Osteocyte (in vitro differentiated cells): ENCODE measurements at places on chromosomes 11 and 22. TPM values are rescaled to one million over a fixed set of nuclear protein-coding genes. Genes with fewer than 3 reads are reported as not detected.

The GRK3 gene
- total RNA-seq: 1.1 and 1.6 TPM in 2 replicates

The KCNK4 gene
- total RNA-seq: 0.39 and 0.43 TPM in 2 replicates

DNA sequence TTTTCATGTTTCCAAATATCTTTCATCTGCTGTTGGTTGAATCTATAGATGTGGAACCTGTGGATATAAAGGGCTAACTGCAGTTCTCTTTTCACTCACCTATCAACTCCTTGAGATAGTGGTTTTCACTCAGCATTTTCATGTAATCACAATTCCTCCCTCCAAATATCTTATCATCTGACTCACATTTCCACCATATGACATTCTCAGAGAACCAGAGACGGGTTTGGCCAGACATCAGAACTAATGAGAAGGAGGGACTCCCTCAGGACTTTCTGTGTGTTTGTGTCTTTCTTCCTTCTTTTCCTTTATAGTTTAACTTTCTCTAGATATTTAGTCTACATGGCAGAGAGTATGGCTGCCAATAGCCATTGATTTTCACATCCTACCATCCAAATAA lies 134.8 kb upstream of the DDI1 start:
- H3K4me1 ChIP-seq: peaks cover 5% of the 10 kb centered on the region
- no peak for DNase-seq
- no peaks in the 10 kb centered on the region for H3K27me3 ChIP-seq
- H3K36me3 ChIP-seq: no peaks in the 10 kb centered on the region
- no peak overlapping the region for H3K27ac ChIP-seq
- no peak overlapping the region for H3K4me3 ChIP-seq

GRCh38 chr11:79241205-79241851 lies 199.5 kb downstream of the TENM4 start:
- H3K27me3 ChIP-seq: no peaks in the 10 kb centered on the region
- no peak for DNase-seq
- peaks cover 3% of the 10 kb centered on the region for H3K36me3 ChIP-seq

- no peaks in the 10 kb centered on the region for H3K27me3 ChIP-seq
- DNase-seq: peak; percentile 75
- H3K4me1 ChIP-seq: peaks cover 14% of the 10 kb centered on the region
- H3K4me3 ChIP-seq: no peak overlapping the region
- H3K36me3 ChIP-seq: peaks cover 56% of the 10 kb centered on the region
These were observed 43.6 kb downstream of the ARFGAP3 start for GRCh38 chr22:42813501-42813900.

GRCh38 chr11:8252388-8252787 lies 11.3 kb downstream of the LMO1 start:
- no peaks in the 10 kb centered on the region for H3K36me3 ChIP-seq
- H3K27ac ChIP-seq: no peak overlapping the region
- peaks cover 23% of the 10 kb centered on the region for H3K27me3 ChIP-seq
- no peaks in the 10 kb centered on the region for H3K4me1 ChIP-seq

The SPI1 gene
- not detected in 2 replicates for total RNA-seq

The KDELR3 gene
- total RNA-seq: 39.3 and 49.3 TPM in 2 replicates

- no peaks in the 10 kb centered on the region for H3K27me3 ChIP-seq
- H3K4me1 ChIP-seq: peaks cover 35% of the 10 kb centered on the region
- H3K36me3 ChIP-seq: no peaks in the 10 kb centered on the region
- H3K4me3 ChIP-seq: no peak overlapping the region
- peak overlapping the region; percentile 11 for H3K27ac ChIP-seq
These were observed 735.9 kb downstream of the NTM start for GRCh38 chr11:132106096-132106982.

DNA sequence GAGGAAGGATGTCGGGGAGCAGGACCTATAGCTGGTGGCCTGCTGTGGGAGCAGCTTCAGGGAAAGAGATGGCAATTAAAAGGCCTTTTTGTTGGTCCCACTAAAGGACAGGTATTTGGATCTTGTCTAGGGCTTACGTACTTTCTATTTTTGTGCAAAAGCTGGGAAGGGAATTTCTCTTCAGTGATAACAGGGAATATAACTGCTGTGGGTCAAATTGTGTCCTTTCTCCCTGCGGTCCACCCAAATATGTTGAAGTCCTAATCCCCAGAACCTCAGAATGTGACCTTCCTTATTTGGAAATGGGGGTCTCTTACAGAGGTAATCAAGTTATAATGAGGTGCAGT lies 14.0 kb downstream of the HSPA8 start:
- no peaks in the 10 kb centered on the region for H3K36me3 ChIP-seq
- no peak for DNase-seq
- no peaks in the 10 kb centered on the region for H3K27me3 ChIP-seq
- H3K4me1 ChIP-seq: no peaks in the 10 kb centered on the region
- no peak overlapping the region for H3K4me3 ChIP-seq
- H3K27ac ChIP-seq: no peak overlapping the region

- peak overlapping the region; percentile 60 for H3K27ac ChIP-seq
- no peak for DNase-seq
- peaks cover 17% of the 10 kb centered on the region for H3K4me1 ChIP-seq
- peak overlapping the region; percentile 97 for H3K4me3 ChIP-seq
- H3K36me3 ChIP-seq: no peaks in the 10 kb centered on the region
These were observed 868 bp upstream of the SYCE3 start for GRCh38 chr22:50563413-50564160.

The RASSF10 gene
- not detected in 2 replicates for total RNA-seq

GRCh38 chr11:75265851-75266531 lies 25.4 kb downstream of the TPBGL start:
- H3K27me3 ChIP-seq: no peaks in the 10 kb centered on the region
- no peaks in the 10 kb centered on the region for H3K36me3 ChIP-seq
- H3K4me1 ChIP-seq: no peaks in the 10 kb centered on the region
- DNase-seq: no peak
- H3K4me3 ChIP-seq: no peak overlapping the region

GRCh38 chr11:102589047-102589459 lies 36.1 kb downstream of the MMP20 start:
- no peaks in the 10 kb centered on the region for H3K4me1 ChIP-seq
- no peak for DNase-seq
- no peak overlapping the region for H3K27ac ChIP-seq
- H3K36me3 ChIP-seq: no peaks in the 10 kb centered on the region
- no peaks in the 10 kb centered on the region for H3K27me3 ChIP-seq

GRCh38 chr11:38553148-38553547 lies 1955.1 kb upstream of the RAG2 start:
- peaks cover 2% of the 10 kb centered on the region for H3K36me3 ChIP-seq
- H3K27ac ChIP-seq: peak overlapping the region; percentile 60
- no peak overlapping the region for H3K4me3 ChIP-seq
- peaks cover 11% of the 10 kb centered on the region for H3K4me1 ChIP-seq
- H3K27me3 ChIP-seq: no peaks in the 10 kb centered on the region

DNA sequence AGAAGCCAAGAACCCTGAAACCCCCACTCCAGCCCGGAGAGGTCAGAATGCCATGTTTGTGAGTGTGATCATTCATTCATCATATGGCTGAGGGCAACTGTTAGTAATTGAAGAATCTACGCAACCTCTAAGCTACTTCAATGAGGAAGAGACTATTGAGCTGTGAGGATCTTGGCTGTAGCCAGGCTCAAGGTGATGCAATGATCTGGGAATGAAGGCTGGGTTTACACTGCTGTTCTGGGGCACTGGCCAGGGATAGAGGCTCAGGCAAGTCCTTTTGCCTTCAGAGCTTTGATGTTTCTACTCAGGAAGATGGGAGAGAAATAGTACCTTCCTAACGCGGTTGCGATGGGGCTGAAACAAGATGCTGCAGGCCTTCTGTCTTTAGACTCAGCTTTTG lies 12.9 kb downstream of the CRYBB2 start:
- H3K4me1 ChIP-seq: peaks cover 4% of the 10 kb centered on the region
- H3K27ac ChIP-seq: no peak overlapping the region
- DNase-seq: no peak
- no peaks in the 10 kb centered on the region for H3K36me3 ChIP-seq

DNA sequence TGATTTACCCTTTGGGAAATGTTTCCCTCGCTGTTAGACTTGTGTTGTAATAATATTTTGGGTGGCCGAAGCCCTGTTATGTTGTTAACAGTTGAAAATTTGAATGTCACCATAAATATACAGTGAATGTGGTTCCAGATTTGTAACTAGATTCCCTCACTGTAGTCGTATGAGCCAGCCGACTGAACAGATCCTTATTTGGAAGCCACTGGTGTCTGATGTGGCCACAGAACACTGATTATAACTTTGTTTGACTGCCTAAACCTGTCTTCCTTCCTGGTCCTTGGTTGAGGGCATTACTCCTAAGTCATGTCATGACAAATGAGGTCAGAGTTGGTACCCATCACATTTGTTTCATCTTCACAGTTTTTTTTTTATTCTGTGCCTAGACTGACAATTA lies 45.4 kb downstream of the YAP1 start:
- peak overlapping the region; percentile 61 for H3K27ac ChIP-seq
- no peak for DNase-seq
- no peak overlapping the region for H3K4me3 ChIP-seq
- no peaks in the 10 kb centered on the region for H3K27me3 ChIP-seq
- H3K4me1 ChIP-seq: peaks cover 75% of the 10 kb centered on the region
- H3K36me3 ChIP-seq: peaks cover 12% of the 10 kb centered on the region

DNA sequence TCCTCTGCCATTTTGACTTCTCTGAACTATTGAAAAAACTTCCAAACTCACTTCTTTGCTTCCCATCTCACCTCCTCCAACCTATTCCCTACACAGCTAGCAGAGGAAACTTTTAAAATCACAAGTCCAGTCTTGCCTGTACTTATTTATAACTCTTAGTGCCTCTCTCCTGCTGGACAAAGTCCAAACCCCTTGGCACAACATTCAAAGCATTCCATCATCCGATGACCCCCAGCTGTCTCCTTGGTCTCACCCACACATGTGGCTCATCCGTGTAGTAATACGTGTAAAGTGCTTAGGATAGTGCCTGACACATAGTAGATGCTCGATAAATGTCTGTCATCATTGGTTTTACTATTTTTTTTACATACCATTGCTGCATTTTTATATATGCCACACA lies 101.4 kb downstream of the PARVA start:
- H3K27me3 ChIP-seq: no peaks in the 10 kb centered on the region
- H3K36me3 ChIP-seq: peaks cover 64% of the 10 kb centered on the region
- H3K4me3 ChIP-seq: no peak overlapping the region

The OTOG gene
- not detected in 2 replicates for total RNA-seq

GRCh38 chr11:124669193-124669592 lies 4.3 kb downstream of the SIAE start:
- H3K27me3 ChIP-seq: no peaks in the 10 kb centered on the region
- no peaks in the 10 kb centered on the region for H3K36me3 ChIP-seq
- H3K4me3 ChIP-seq: no peak overlapping the region
- H3K4me1 ChIP-seq: peaks cover 9% of the 10 kb centered on the region
- no peak for DNase-seq

DNA sequence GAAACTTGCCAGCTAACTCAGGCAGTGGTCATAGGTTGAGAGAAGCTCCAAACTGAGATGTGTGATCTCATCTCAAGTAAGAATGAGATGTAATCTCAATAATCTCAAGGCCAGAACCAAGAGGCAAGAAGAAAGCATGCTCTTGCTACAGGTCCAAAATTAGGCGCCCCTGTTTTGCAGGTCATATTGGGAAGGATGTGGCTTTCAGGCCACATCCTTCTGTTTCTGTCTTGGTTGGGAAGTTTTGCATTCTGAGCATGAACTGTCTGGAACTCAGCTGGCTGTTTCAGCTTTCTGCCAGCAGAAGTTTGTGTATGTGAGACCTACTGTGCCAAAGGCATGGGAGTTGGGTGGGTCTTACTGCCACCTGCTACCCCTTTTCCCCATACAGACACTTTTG lies 67.5 kb upstream of the MS4A8 start:
- no peaks in the 10 kb centered on the region for H3K36me3 ChIP-seq
- no peaks in the 10 kb centered on the region for H3K27me3 ChIP-seq
- no peak for DNase-seq
- peaks cover 2% of the 10 kb centered on the region for H3K4me1 ChIP-seq

- H3K4me1 ChIP-seq: peaks cover 11% of the 10 kb centered on the region
- no peaks in the 10 kb centered on the region for H3K27me3 ChIP-seq
These were observed 58.3 kb downstream of the MRTFA start for GRCh38 chr22:40578171-40578570.

GRCh38 chr11:27058456-27058855 lies 17.8 kb downstream of the BBOX1 start:
- H3K4me3 ChIP-seq: no peak overlapping the region
- peaks cover 4% of the 10 kb centered on the region for H3K36me3 ChIP-seq
- no peak overlapping the region for H3K27ac ChIP-seq

The CCDC81 gene
- total RNA-seq: 1.4 TPM in 2 replicates

DNA sequence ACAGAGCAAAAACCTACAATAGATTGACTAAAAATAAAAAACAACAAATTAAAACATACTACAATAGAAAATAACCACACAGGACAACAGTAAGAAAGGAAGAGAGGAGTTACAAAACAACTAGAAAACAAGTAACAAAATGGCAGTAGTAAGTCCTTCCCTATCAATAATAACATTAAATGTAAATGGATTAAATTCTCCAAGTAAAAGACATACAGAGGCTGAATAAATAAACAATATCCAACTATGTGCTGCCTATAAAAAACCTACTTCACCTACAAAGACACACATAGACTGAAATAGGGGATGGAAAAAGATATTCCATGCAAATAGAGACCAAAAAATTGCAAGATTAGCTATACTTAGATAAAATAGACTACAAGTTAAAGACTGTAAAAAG lies 57.0 kb upstream of the RASSF10 start:
- H3K36me3 ChIP-seq: no peaks in the 10 kb centered on the region
- DNase-seq: no peak
- no peak overlapping the region for H3K4me3 ChIP-seq
- peaks cover 12% of the 10 kb centered on the region for H3K27me3 ChIP-seq

GRCh38 chr22:24338726-24339451 lies 68.3 kb downstream of the SPECC1L start:
- H3K27ac ChIP-seq: no peak overlapping the region
- H3K36me3 ChIP-seq: peaks cover 30% of the 10 kb centered on the region
- no peak overlapping the region for H3K4me3 ChIP-seq
- H3K4me1 ChIP-seq: no peaks in the 10 kb centered on the region

DNA sequence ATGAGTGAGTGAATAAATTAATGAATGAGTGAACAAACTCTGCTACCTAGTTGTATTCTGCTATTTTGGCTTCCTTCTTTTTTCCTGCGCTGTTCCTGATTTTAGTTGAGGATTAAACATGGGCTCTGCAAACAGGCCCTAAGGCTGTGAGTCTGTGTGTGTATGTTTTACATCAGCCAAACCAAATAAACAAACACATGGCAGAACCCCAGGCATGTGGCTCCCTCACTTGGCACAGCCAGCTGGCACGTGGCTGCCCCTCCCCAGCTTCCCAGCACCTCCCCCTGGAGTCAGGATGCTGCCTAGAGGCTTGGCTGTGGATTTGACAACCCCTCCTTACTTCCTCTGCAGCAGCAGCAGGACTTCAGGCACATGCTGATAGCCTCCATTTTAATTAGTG lies 593.2 kb downstream of the INSC start:
- no peak overlapping the region for H3K4me3 ChIP-seq
- H3K36me3 ChIP-seq: no peaks in the 10 kb centered on the region
- H3K27me3 ChIP-seq: peaks cover 5% of the 10 kb centered on the region

- DNase-seq: no peak
- peaks cover 8% of the 10 kb centered on the region for H3K4me1 ChIP-seq
- H3K36me3 ChIP-seq: no peaks in the 10 kb centered on the region
- H3K27ac ChIP-seq: no peak overlapping the region
These were observed 863 bp upstream of the TPBGL start for GRCh38 chr11:75239531-75240290.

The CRYBB1 gene
- not detected in 2 replicates for total RNA-seq

- H3K27ac ChIP-seq: no peak overlapping the region
- no peak overlapping the region for H3K4me3 ChIP-seq
- no peak for DNase-seq
- H3K27me3 ChIP-seq: no peaks in the 10 kb centered on the region
These were observed 2.2 kb downstream of the SPI1 start for GRCh38 chr11:47376107-47376524.

- peaks cover 12% of the 10 kb centered on the region for H3K4me1 ChIP-seq
- no peak overlapping the region for H3K4me3 ChIP-seq
- peaks cover 28% of the 10 kb centered on the region for H3K27me3 ChIP-seq
- peaks cover 6% of the 10 kb centered on the region for H3K36me3 ChIP-seq
- H3K27ac ChIP-seq: no peak overlapping the region
- DNase-seq: no peak
These were observed 39.4 kb downstream of the ZBTB16 start for GRCh38 chr11:114098927-114099326.
